ENCODE measurements at places on chromosomes 2 and 18.

- DNase-seq, result no peak
Measured at GRCh38 chr2:197207106-197207505, 103.5 kb downstream of the ANKRD44 start.

- no peak for DNase-seq
Measured at GRCh38 chr2:215514516-215514915, 78.6 kb upstream of the FN1 start.

GRCh38 chr2:5102823-5103222, 589.4 kb upstream of the SOX11 start:
- no peak for DNase-seq

DNA sequence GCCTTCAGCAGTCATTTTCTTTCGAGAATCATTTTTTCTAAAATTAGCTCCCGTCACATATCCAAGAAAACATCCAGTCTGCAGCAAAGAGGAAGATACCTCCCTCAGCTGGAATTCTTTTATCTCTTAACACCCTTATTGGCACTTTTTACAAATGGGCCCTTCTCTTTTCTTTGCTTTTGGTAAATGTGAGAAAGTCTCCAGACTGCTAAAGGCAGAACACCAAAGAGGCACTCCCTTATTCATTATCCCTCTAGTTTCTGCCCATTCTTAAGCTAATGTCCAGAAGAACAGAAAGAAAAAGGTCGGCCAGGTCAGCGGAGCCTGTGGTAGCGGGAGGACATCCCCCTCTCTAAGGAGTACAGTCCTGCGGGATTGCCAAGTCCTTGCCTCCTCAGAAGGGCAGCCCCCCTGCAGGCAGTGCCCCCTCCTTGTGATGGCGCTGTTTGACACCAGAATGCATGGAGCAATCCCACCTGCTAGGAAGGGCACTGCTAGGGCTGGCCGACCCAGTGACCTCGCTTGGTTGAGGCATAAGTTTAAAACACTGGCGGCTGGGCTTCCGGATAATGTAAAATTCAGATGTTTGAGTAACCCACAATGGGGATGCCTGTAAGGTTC, 34.0 kb downstream of the ST6GAL2 start:
- DNase-seq, result no peak

GRCh38 chr2:70957798-70958197, 20.6 kb upstream of the ANKRD53 start:
- no peak for DNase-seq

DNA sequence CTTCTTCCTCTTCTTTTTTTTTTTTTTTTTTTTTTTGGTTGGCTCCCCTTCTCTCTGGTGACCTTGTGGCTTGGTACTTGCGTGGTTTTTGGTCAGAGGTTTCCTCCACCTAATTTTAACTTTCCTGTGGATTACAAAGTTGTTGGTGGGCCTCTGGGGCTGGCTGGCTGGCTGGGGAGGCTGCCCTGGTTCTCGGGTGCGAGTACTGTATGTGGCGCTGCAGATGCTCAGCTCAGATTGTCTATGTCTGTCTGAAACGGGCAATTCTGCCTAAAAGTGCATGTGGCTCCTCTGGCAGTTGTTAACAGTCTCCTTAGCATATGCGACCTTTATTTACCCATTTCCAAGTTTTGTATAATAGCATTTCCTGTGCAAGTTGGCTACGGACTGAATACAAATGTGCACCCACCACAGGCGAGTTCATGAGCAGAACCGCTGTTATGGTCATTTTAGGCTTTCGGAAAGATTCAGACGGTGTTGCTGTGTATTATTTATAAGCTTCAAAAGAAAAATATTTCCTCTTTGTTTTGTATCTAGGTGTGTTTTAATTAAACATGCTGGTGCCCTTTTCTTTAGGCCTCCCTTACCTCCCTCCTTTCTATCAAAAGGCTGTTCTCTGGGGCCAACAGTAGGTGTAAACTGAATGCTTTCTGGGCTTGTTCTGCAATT, 4.4 kb downstream of the TBR1 start:
- no peak for DNase-seq

- peak; percentile 40 for DNase-seq
Measured at GRCh38 chr2:39437522-39438296, 624 bp upstream of the MAP4K3 start.

GRCh38 chr2:31057691-31058090, 80.5 kb downstream of the GALNT14 start:
- DNase-seq, result no peak

GRCh38 chr2:222774941-222775340, 85.9 kb upstream of the ACSL3 start:
- no peak for DNase-seq

- DNase-seq, result no peak
Measured at GRCh38 chr18:32315881-32316280, 126.0 kb downstream of the MEP1B start.

DNA sequence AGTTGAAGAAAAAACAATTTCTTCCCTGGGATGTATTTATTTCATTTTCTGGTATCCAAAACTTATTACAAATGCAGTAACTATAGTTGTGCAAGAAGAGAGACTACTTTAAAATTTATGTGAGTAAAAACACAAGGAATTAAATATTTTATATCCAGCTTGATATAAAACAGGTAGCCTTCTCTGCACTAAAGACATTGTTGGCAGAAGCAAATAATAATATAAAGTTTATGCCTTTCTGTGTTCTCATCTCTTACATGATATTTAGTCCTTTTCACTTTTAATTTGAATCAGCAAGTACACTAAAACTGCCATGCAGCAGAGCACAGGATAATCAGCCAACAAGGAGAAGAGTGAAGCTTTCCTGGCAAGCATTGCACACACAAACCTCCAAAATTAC, 352.7 kb downstream of the ARL6IP6 start:
- DNase-seq, result no peak

DNA sequence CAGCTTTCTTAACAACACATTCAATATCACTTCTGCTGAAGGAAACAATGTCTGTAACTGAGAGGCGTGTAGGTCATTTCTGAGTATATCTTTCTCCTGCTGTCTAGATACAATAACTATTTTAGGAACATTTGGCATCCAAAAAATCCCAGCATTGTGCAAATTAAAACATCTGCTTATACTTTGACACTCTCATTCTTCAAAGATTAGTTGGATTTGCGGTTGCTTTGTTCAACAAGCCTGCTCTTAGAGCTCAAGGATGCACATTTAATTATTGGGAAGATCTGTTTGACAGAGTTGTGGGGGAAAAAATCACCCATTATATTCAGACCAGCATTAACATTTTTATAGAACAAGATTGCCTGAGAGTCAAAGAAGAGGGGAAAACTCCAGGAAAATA, 449.5 kb upstream of the HNRNPA3 start:
- no peak for DNase-seq

GRCh38 chr2:182077448-182078142, 91.9 kb downstream of the PPP1R1C start:
- DNase-seq, result peak; percentile 48

- DNase-seq, result peak; percentile 8
Measured at GRCh38 chr2:181563101-181563692, 93.7 kb downstream of the CERKL start.

DNA sequence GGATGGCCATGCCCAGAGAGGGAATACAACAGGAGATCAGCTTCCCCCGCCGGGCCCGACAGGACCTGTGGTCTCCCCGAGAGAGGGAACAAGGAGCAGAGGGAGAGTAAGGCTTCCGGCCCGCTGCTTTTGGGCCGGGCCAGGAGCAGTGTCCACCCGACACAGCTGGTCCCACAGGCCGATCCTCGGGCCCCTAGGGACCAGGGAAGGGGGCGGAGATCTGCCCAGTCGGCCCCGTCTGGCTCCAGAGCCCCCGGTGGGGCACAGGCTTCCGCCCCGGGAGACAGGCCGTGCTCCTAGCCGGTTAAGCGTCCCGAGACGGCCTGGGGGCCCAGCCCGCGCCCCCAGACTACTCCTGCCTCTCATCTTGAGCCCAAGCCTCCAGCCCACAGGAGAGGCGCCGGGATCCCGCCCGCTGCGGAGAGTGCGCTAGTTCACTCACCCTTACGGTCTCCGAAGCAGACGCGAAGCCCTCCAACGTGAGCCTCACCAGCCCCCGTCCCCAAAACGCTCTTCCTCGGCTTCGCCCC, at the start of gene MCFD2:
Gene MCFD2 (minus strand): TSS at position 526 of the 530 bp plus-strand sequence. CDS start 6,635 bp downstream, outside the sequence.
- DNase-seq, result peak; percentile 50

GRCh38 chr2:16251511-16252225, 311.3 kb downstream of the MYCN start:
- no peak for DNase-seq

GRCh38 chr2:85578243-85579180, 1.1 kb downstream of the VAMP8 start:
- no peak for DNase-seq

GRCh38 chr2:40178171-40178778, 273.6 kb downstream of the SLC8A1 start:
- DNase-seq, result no peak
